ENCODE measurements at places on chromosomes 1 and 21.

- no peak for DNase-seq
These were observed 34.0 kb upstream of the BACE2 start for GRCh38 chr21:41133874-41134522.

DNA sequence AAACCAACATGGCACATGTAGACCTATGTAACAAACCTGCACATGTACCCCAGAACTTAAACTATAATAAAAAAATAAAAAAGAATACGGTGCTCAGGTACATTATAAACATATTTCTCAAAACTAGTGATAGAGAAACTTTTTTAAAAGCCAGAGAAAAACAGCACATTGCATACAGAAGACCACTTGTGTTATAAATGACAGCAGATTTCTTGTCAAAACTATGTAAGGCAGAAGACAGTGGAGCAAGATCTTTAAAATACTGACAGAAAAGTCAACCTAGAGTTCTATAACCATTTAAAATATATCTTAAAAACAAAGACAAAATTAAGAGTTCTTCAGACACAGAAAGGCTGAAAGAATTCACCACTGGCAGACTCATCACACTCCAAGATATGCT, 144.7 kb downstream of the NEGR1 start:
- no peak for DNase-seq

DNA sequence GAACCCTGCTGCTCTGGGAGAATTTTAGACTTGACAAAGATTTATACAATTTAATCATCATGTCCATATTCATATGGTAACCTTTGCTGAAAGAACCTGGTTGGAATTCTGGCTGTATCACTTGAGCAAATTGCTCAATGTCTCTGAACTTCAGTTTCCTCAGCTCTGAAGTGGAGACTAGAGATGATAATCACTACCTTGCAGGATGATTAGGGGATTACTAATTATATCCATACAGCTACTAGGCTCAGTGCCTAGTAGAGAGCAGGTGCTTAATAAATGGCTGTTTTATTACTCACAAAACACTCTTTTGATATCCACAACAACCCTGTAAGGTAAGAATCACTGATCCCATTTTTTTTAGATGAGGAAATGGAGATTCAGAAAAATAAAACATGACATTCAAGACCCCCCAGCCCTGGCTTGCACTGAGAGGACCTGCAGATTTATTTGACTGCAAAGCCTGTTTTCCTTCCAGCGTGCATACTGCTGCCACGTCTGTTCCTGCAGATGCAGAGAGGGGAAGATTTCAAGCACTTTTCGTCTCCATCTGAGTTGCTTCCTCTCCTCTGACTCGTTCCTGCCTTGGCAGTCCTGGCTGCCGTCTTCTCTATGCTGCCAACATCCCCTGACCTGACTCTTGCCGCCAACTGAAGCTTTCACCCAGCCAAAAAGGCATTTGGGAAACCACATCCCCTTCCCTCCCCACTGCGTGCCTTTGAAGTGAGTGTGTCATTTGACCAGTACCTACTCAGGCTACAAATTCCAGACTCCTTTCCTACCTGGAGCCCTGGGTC, 203.0 kb downstream of the PLPP3 start:
- no peak for DNase-seq

DNA sequence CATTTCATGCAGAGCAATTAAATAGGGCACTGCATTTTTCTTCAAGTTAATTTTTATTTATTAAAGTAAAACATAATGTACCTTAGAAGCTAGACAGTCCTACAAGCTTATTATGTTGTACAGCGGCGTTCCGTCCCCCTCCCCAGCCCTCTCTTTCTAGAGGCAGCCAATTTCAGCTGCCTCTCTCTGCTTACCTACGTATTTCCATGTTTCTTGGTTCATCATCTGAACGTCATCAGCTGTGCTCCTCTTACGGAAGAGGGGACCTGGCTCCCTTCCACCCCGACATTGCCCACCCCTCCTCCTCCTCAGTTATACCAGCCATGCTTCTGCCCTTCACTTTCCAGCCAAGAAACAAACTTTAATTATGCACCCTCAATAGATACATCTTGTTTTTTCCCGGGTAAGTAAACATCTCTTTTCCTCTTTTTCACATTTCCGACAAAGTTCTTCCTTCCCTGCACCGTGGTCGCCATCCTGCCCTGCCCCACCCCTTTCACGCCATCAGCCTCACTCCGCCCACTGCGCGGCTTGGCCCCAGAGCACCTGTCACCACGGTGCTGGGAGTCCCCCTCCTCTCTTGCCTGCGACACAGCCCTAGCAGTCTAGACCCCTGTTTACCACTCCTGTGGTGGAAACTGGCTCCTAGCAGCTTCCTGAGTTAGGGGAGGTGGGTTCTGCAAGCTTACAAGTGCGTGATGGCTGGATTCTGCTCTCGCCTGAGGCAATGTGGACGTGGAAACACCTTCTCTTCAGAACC, 57.9 kb downstream of the SLC37A1 start:
- no peak for DNase-seq

DNA sequence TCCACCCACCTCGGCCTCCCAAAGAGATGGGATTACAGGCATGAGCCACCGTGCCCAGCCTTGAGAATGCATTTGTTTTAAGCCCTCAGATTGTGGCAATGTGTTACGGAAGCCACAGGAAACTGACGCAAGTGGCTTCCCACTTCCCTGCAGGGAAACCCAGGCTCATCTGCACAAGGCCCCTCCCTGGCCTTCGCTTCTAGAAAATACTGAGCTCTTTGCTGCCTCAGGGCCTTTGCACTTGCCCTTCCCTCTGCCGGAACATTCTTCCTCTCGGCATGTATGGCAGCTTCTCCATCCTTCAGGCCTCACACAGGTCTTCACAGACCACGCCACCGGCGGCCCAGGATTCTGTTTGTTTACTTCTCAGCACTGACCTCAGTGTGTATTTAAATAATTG, 137.0 kb upstream of the TMEM51 start:
- DNase-seq: no peak

- no peak for DNase-seq
These were observed 123.6 kb downstream of the MACF1 start for GRCh38 chr1:39328095-39328494.

DNA sequence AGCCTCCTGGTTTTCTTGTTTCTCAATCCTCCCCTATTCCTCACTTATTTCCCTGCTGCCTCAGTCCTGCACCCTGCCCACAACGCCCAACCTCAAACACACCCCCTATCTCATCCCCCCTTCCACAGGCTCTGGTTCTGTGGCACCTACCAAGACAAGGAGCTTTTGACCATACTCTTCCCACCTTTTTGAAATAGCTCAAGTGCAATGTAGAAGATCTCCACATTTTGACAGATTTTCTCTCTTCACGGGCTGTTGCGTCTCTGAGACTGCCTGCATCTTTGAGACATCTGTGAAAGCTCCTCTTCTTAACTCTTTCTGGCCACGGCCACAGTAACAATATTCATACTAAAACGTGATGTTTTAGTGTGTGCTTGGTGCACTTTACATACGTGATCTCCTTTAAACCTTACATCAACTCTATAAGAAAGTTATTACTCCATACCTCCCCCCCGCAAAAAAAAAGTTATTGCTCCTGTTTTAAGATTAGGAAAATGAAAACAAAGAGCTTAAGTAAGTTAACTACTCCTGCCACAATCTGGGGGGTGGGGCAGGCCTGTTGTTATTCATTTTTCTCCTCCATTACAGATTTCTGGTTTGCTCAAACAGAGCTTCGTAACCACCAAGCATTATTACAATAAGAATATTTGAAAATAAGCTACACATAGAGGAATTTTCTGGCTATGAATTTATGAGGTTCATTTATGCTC, 1.8 kb upstream of the SERBP1 start:
- DNase-seq: no peak

GRCh38 chr1:172821609-172822274, 162.8 kb downstream of the FASLG start:
- peak; percentile 74 for DNase-seq

GRCh38 chr1:178821134-178821866, 49.6 kb downstream of the ANGPTL1 start:
- no peak for DNase-seq

DNA sequence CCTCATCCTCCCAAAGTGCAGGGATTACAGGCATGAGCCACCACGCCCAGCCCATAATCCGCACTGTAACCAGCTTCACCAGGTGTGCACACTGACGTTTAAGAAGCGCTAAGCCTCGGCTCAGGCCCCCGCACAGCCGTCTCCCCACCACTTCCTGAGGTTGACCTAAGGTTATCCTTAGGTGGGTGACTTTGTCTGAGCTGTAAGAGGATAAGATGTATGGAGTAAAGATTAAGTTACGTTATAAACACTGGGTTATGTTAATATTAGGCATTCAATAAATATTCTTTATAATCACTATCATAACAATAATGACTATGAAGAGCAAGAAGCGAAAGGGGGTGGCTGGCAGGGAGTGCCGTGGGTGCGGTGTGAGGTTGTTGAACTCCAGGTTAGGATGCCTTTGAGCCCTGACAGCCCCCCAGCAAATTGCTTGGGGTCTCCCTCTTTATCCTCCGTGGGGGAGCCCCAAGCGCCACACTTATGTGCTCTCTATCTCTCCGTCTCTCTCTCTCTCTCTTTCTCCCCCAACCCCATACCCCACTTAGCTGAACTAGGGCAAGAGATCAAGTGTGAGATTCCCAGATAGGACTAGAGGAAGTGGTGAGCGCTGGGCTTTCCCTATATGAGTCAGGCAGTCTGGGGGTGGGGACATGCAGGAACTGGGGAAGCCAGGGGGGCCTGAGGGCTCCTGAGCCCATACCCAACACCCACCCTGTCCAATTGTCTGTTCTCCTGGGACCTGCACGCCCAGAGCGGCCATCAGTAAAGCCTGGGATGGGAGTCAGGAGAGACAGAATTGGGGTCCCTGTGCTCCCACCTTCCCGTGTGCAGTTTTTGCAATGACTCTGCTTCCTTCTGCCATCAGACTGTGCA, 7.6 kb downstream of the EFHD2 start:
- no peak for DNase-seq

DNA sequence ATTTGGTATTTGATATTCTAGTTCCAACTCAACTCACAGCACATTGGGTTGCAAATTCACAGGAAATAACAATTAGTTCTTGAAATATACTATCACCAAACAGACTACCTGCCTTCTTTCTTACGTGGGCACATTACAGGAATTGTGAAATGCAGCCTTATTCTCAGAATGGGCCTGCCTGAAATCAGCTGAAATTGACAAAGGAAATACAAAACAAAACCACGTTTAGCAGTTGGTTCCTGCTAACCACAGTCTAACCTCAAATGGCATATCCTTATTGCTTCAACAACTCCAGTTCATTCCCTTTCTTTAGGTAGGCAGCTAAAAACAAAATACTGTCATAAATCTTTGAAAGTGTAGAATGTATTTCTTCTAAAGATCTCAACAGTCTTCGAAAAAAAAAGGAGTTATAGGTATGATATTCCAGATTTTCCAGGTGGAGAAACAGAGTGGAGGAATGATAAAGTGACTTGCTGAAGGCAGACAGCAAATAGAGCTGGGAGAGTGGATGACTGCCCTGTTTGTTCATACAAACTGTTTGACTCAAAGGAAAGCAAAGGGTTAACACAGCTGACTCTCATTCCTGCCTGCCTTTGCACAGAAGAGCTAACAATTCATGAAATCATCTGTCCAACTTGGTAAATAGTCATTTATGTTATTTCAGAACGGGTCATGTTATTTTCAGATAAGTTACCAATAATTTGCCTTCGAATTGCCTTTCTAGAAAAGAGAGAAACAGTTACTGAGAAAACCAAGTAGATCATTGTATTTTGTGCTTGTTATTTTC, 1.6 kb upstream of the GREM2 start:
- DNase-seq: no peak

- no peak for DNase-seq
These were observed 14.8 kb downstream of the C1orf226 start for GRCh38 chr1:162396201-162396906.

GRCh38 chr1:39266269-39266668, 61.8 kb downstream of the MACF1 start:
- no peak for DNase-seq

GRCh38 chr1:228837817-228838716, 102.8 kb downstream of the RHOU start:
- no peak for DNase-seq

DNA sequence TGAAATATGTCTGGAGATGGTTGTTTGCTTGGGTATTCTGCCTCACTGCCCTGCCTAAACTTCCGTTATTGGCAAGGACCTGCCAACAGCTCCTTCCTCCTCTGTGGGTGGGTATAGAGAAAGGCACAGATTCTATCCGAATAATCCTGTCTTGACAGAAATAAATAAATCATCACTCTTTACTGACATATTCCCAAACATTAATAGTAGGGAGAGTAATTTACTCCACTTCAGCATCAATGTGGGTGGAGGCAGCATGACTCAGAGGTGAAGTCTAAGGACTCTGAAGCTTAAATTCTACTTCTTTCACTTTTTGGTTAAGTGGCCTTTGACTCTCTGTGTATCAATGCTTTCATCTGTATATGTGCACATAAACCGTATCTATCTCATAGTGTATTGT, 2.9 kb downstream of the CD84 start:
- DNase-seq: no peak

- no peak for DNase-seq
These were observed 15.1 kb upstream of the EPB41 start for GRCh38 chr1:28899267-28899666.

GRCh38 chr1:18191481-18192155, 84.0 kb downstream of the IGSF21 start:
- DNase-seq: no peak

GRCh38 chr1:245698860-245699259, 544.1 kb downstream of the KIF26B start:
- no peak for DNase-seq

GRCh38 chr1:182054698-182055326, 6.7 kb downstream of the ZNF648 start:
- no peak for DNase-seq

- DNase-seq: no peak
These were observed 27.5 kb downstream of the ERG start for GRCh38 chr21:38470755-38471154.

- DNase-seq: no peak
These were observed 23.6 kb upstream of the SPSB1 start for GRCh38 chr1:9269078-9269501.

- no peak for DNase-seq
These were observed 242.3 kb downstream of the LMX1A start for GRCh38 chr1:165114022-165114888.

DNA sequence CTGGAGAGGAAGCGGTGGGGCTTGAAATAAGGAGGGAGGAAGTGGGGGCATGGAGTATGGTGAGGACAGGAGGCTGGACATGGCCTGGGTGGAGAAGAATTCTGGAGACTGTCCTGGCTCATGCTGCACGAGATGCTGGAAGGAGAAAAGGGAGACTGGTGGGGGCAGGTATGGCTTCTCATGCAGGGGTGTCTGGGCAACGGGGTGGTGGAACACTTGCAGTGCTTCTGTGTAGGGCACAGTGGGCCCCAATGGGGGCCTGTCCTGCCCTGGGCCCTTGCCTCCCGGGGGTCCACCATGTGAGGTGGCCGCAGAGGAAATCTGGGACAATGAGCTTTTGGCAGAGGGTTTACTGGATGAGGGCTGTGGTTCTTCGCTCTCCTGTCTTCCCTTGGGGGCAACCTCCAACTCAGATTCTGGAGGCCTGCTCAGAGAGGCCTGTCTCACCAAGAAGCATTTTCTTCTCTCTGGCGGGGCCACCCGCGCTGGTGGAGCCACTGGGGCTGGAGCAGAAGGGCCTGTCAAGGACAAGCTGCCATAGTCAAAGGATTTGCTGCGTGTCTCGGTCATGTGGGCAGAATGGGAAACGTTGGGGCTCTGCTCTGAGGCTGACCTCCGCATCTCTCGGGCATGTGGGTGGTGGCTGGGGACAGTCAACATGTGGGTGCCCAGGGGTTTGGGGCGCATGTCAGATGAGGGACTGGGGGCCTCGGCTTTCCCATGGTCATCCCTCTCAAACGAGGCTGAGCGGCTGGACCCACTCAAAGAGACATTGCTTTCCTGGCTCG, 96.9 kb upstream of the EDN2 start:
- no peak for DNase-seq
